ENCODE measurements at places on chromosomes 16 and 17.

GRCh38 chr16:1941162-1942046 is 1.6 kb downstream of the MSRB1 start:
- peak overlapping the region; percentile 94 for H3K4me3 ChIP-seq
- H3K4me1 ChIP-seq, result peaks cover 10% of the 10 kb centered on the region
- DNase-seq, result peak; percentile 83
- no peak overlapping the region for H3K27ac ChIP-seq
- H3K36me3 ChIP-seq, result peaks cover 14% of the 10 kb centered on the region

DNA sequence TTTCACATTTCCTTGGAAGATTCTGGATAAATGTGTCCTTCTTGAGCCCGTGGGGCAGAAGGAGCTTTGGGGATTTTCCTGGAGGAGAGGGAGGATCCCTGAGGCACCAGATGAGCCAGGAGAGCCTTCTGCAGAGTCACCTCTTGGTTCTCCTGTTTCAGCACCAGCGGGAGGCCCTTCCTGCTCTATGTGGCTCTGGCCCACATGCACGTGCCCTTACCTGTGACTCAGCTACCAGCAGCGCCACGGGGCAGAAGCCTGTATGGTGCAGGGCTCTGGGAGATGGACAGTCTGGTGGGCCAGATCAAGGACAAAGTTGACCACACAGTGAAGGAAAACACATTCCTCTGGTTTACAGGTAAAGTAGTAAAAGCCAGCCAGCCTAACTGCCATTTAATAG is 77.1 kb downstream of the ARSG start:
- H3K27ac ChIP-seq, result no peak overlapping the region
- no peak overlapping the region for H3K4me3 ChIP-seq
- H3K27me3 ChIP-seq, result no peaks in the 10 kb centered on the region

DNA sequence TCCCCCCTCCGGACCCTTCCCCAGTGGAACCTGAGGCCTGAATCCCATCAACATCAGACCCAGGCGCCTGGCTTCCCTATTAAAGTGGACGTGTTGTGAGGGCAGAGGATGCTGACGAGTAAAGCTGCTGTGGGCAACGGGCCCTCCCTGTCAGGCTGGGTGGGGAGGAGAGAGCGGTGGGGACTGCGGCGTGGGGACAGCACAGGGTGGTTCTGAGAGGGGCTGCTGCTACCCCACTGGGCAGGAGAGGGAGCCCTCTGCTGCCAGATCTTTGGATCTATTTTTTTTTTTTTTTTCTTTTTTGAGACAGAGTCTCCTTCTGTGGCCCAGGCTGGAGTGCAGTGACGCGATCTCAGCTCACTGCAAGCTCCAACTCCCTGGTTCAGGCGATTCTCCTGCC is 5.9 kb downstream of the CA5A start:
- no peak overlapping the region for H3K4me3 ChIP-seq
- no peak overlapping the region for H3K27ac ChIP-seq
- H3K36me3 ChIP-seq, result no peaks in the 10 kb centered on the region
- H3K4me1 ChIP-seq, result no peaks in the 10 kb centered on the region

- no peak overlapping the region for H3K4me3 ChIP-seq
- H3K36me3 ChIP-seq, result peaks cover 12% of the 10 kb centered on the region
- H3K4me1 ChIP-seq, result no peaks in the 10 kb centered on the region
- no peaks in the 10 kb centered on the region for H3K27me3 ChIP-seq
- no peak overlapping the region for H3K27ac ChIP-seq
- DNase-seq, result no peak
These were observed 32.9 kb downstream of the SMYD4 start for GRCh38 chr17:1796800-1797199.

GRCh38 chr17:33560165-33560564 is 267.1 kb upstream of the ASIC2 start:
- no peaks in the 10 kb centered on the region for H3K36me3 ChIP-seq
- no peaks in the 10 kb centered on the region for H3K4me1 ChIP-seq
- no peak overlapping the region for H3K27ac ChIP-seq
- H3K4me3 ChIP-seq, result no peak overlapping the region

GRCh38 chr17:2903193-2903974 is 107.1 kb downstream of the RAP1GAP2 start:
- no peaks in the 10 kb centered on the region for H3K4me1 ChIP-seq
- DNase-seq, result peak; percentile 53
- no peak overlapping the region for H3K27ac ChIP-seq
- H3K4me3 ChIP-seq, result no peak overlapping the region
- no peaks in the 10 kb centered on the region for H3K27me3 ChIP-seq
- no peaks in the 10 kb centered on the region for H3K36me3 ChIP-seq

GRCh38 chr17:13367154-13367553 is 234.6 kb downstream of the HS3ST3A1 start:
- peaks cover 34% of the 10 kb centered on the region for H3K4me1 ChIP-seq
- DNase-seq, result no peak
- H3K36me3 ChIP-seq, result no peaks in the 10 kb centered on the region
- no peak overlapping the region for H3K27ac ChIP-seq
- H3K27me3 ChIP-seq, result no peaks in the 10 kb centered on the region

- H3K4me3 ChIP-seq, result peak overlapping the region; percentile 80
- no peak overlapping the region for H3K27ac ChIP-seq
- H3K27me3 ChIP-seq, result peaks cover 3% of the 10 kb centered on the region
- DNase-seq, result peak; percentile 83
- peaks cover 20% of the 10 kb centered on the region for H3K36me3 ChIP-seq
These were observed 762 bp downstream of the PYCARD start for GRCh38 chr16:31201582-31202413.
